ENCODE measurements at places on chromosomes 12 and 14. TPM values are rescaled to one million over a fixed set of nuclear protein-coding genes. Genes with fewer than 3 reads are reported as not detected.
A peak's percentile ranks its signal among the peaks of the same experiment; 100 is the strongest.

DNA sequence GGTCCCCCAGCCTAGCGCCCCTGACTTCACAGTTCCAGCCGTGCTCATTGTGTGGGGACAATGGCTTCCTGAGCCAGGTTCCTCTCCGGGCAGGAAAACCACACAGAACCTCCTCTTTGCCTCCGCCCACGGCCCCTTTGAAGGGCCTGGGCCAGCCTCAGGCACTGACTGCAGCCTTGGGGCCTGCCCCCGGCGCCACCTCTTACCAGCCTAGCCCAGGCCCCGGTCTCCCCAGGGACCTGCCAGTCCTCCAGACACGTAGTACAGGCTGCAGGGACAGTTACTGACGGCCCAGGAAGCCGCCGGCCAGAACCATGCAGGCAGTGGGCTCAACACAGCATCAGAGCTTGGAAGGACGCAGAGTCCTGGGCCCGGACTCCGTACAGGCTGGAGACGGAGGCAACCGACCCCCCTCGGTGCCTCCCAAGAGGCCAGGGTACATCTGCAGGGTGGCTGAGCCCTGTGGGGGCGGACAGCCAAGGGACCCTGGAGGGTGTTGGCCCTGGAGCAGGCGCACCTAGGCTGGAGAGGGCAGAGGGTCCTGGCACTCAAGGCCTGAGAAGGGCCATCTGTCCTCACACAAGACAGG lies 20.9 kb upstream of the NUDT14 start:
- peaks cover 45% of the 10 kb centered on the region for H3K4me1 ChIP-seq
- peaks cover 20% of the 10 kb centered on the region for H3K27me3 ChIP-seq
- peak overlapping the region; percentile 80 for H3K27ac ChIP-seq
- H3K36me3 ChIP-seq: no peaks in the 10 kb centered on the region
- H3K4me3 ChIP-seq: peak overlapping the region; percentile 51

GRCh38 chr12:3092764-3093163 lies 15.6 kb downstream of the TSPAN9 start:
- H3K27me3 ChIP-seq: no peaks in the 10 kb centered on the region
- H3K27ac ChIP-seq: no peak overlapping the region
- no peaks in the 10 kb centered on the region for H3K36me3 ChIP-seq
- H3K4me1 ChIP-seq: no peaks in the 10 kb centered on the region

- H3K27ac ChIP-seq: no peak overlapping the region
- no peaks in the 10 kb centered on the region for H3K4me1 ChIP-seq
- no peaks in the 10 kb centered on the region for H3K27me3 ChIP-seq
- no peaks in the 10 kb centered on the region for H3K36me3 ChIP-seq
- DNase-seq: no peak
Observed at GRCh38 chr14:90808759-90809529, 7.3 kb downstream of the TTC7B start.

DNA sequence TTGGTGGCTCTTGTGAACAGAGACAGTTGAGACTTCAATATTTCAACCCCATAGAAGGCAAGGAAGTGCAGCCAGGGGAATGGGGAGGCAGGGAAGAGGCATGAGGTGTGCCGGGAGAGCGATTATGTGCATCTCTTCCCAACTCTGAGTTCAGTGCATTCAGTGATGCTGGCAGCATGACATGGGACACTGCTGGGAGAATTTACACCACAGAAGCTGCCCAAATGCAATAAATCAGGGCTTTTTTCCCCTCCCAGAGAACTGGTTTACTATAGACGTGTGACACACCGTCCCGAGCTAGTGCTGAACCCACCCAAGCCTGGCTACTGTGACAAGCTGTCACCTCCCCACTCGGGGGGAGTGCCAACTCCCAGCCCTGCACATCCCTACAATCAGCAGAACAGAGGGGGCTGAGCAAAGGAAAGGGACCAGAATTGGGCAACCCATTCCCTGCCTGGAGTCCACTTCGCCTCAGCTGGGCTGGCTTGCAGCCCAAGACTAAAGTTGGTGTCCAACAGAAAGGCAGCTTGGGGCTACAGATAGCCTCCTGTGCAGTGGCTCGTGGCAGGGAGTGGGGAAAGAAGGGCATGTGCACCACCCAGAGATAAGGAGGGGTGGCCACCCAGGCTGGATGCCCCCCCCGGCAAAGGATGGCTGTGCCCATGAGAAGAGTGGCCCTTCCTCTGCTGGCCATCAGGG lies 16.7 kb downstream of the AHSA1 start:
- no peak overlapping the region for H3K27ac ChIP-seq
- no peak for DNase-seq
- no peak overlapping the region for H3K4me3 ChIP-seq
- H3K4me1 ChIP-seq: no peaks in the 10 kb centered on the region

DNA sequence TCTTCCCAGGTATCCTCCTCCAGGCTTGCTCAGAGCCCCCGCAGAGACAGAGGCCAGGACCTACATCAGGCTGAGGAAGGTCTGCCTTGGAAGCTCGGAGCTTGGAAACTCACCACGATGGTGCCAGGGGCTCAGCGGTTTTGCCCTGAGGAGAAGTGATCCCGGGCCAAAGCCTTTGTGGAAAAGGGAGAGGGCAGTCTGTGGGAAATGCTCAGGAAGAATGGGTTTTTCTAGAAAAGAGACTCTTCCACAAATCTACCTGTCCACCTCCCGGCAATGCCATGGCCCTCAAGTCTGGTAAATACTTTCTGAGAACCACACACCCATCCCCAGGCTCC lies 8.0 kb downstream of the KRT2 start:
- peak; percentile 16 for DNase-seq
- peaks cover 62% of the 10 kb centered on the region for H3K4me1 ChIP-seq
- peak overlapping the region; percentile 99 for H3K27ac ChIP-seq
- H3K27me3 ChIP-seq: peaks cover 8% of the 10 kb centered on the region

DNA sequence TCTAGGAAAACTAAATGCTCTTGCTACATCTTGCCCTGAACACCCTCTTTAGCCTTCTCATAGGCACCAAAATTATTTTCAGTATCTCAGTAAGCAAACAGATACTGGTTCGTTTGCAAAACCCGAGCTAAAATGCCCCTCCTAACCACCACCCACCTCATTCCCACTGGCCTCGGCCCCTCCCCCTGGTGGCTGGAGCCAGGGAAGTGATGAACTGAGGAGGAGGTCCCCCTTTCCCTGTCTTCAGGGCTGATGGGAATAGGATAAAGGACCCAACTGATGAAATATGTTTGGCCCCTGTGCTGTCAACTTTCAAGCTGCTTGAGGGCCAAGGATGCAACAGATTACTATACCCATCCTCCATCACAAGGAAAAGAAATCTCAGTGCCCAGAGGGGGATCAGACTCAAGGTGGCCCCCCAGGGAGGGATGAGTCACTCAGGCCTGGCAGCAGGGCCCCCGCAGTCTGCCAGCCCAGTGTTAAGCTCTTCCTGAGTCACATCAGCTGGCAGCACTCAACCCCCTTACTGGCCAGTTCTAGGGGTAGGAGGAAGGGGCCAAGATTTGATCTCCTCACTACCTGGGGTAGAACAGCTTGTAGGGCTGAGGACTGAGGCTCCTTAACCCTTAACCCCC lies 1.7 kb downstream of the ANKRD52 start:
- peaks cover 20% of the 10 kb centered on the region for H3K4me1 ChIP-seq
- no peaks in the 10 kb centered on the region for H3K27me3 ChIP-seq
- DNase-seq: no peak

- H3K27me3 ChIP-seq: no peaks in the 10 kb centered on the region
- peak overlapping the region; percentile 98 for H3K4me3 ChIP-seq
- peak overlapping the region; percentile 95 for H3K27ac ChIP-seq
- peaks cover 41% of the 10 kb centered on the region for H3K4me1 ChIP-seq
Observed at GRCh38 chr12:14959126-14959440, 2.3 kb downstream of the ARHGDIB start.

DNA sequence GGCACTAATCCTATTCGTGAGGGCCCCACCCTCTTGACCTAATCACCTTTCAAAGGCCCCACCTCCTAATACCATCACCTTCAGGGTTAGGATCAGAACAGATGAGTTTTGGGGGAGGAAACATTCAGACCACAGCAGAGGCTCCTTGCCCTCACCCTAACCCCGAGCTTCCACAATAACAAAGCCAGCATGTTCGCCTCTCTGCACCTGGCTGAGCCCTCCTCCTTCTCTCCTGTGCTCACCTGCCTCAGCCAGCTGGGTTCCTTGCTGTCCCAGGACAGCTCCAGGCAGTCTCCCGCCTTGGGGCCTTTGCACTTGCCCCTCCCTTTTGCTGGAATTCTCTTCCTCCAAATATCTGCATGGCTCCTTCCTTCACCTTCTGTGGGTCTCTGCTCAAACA lies 9.7 kb upstream of the RAN start:
- no peaks in the 10 kb centered on the region for H3K4me1 ChIP-seq
- H3K36me3 ChIP-seq: peaks cover 2% of the 10 kb centered on the region
- no peak overlapping the region for H3K4me3 ChIP-seq
- H3K27ac ChIP-seq: no peak overlapping the region

- H3K4me1 ChIP-seq: peaks cover 57% of the 10 kb centered on the region
- H3K27ac ChIP-seq: no peak overlapping the region
- H3K27me3 ChIP-seq: no peaks in the 10 kb centered on the region
- H3K36me3 ChIP-seq: peaks cover 27% of the 10 kb centered on the region
- no peak overlapping the region for H3K4me3 ChIP-seq
- DNase-seq: peak; percentile 84
Observed at GRCh38 chr12:6607751-6608591, 792 bp upstream of the CHD4 start.

GRCh38 chr14:67704484-67705089 lies 2.9 kb downstream of the RDH12 start:
- H3K27me3 ChIP-seq: peaks cover 5% of the 10 kb centered on the region
- H3K4me1 ChIP-seq: peaks cover 3% of the 10 kb centered on the region
- DNase-seq: peak; percentile 53
- no peak overlapping the region for H3K4me3 ChIP-seq
- H3K36me3 ChIP-seq: no peaks in the 10 kb centered on the region
- no peak overlapping the region for H3K27ac ChIP-seq

DNA sequence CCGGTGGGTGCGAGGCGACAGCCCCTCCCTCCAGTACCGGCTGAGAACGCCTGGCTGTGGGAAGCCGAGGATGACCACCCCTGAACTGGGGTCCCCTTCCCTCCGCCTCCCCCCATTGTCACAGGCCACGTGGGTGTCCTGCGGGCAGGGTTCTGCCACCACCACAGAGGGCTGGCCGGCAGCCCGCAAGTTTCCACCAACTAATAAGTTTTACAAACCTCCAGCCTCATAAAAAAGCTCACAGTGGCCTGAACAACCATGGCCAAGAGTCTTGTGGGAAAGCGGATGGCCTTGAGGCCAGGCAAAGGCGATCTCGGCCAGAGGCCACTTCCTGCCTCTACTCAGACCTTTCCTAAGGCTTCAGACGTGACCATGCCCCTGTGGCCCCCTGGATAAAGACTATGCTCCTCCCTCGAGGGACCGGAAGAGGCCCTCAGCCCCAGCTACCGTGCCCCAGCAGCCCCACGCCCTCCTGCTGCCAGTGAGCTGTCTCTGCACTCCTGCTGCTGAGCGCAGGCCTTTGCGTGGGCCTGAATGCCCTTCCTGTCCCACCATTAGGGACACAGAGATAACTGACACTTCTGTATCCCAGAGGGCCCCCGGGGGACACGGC lies 46.1 kb upstream of the DLK1 start:
- DNase-seq: no peak
- H3K4me1 ChIP-seq: no peaks in the 10 kb centered on the region
- H3K36me3 ChIP-seq: no peaks in the 10 kb centered on the region
- no peak overlapping the region for H3K4me3 ChIP-seq
- no peaks in the 10 kb centered on the region for H3K27me3 ChIP-seq
- no peak overlapping the region for H3K27ac ChIP-seq

- no peak overlapping the region for H3K27ac ChIP-seq
- no peak for DNase-seq
- no peak overlapping the region for H3K4me3 ChIP-seq
- no peaks in the 10 kb centered on the region for H3K36me3 ChIP-seq
Observed at GRCh38 chr12:42575717-42576116, 13.8 kb downstream of the PRICKLE1 start.

DNA sequence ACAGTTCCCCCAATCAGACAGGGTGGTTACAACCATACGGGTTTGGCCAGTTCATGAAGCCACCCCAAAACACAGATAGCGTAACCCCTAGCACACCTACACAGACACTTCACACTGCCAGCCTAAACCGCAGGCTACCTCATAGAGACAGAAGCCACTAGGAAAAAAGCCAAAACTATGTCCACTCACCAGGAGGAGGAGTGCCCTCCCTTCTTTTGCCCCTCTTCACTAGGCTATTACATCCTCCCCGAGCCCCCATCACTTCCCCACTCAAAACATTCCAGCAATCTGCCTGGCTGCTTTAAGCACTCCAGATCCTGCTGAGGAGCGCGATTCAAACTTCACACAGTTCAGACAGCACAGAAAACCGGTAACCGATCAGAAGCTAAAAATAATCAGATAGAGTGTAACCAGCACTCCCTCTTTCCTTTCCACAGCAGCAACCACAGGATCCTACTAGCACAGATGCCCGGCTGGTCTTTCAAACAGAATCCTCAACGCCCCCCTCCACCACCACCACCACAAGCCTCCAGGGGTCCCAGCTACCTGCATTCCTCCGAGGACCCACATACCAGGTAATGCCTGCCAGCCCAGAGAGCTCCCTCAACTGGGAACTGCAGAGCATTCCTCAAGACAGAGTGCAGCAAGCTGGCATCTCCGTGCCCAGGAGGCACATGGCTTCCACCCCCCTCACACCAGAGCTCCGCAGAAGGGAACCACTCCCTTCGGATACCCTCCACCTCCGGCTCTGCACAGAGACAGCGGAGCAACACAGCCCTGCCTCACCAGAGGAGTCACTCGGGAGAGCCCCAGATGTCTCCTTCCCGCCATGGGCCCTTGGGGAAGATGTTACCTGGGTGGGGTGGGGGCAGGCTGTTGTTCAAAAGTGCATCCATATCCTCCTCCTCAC lies 1.5 kb downstream of the CHD4 start:
- DNase-seq: peak; percentile 56
- H3K4me1 ChIP-seq: peaks cover 54% of the 10 kb centered on the region

- H3K4me3 ChIP-seq: no peak overlapping the region
- H3K27ac ChIP-seq: no peak overlapping the region
- no peaks in the 10 kb centered on the region for H3K36me3 ChIP-seq
Observed at GRCh38 chr12:3071710-3072109, 5.5 kb upstream of the TSPAN9 start.

- H3K4me3 ChIP-seq: no peak overlapping the region
- H3K4me1 ChIP-seq: peaks cover 4% of the 10 kb centered on the region
- H3K27me3 ChIP-seq: peaks cover 9% of the 10 kb centered on the region
- H3K36me3 ChIP-seq: peaks cover 2% of the 10 kb centered on the region
- H3K27ac ChIP-seq: no peak overlapping the region
Observed at GRCh38 chr14:104383996-104384775, 195.4 kb upstream of the C14orf180 start.

DNA sequence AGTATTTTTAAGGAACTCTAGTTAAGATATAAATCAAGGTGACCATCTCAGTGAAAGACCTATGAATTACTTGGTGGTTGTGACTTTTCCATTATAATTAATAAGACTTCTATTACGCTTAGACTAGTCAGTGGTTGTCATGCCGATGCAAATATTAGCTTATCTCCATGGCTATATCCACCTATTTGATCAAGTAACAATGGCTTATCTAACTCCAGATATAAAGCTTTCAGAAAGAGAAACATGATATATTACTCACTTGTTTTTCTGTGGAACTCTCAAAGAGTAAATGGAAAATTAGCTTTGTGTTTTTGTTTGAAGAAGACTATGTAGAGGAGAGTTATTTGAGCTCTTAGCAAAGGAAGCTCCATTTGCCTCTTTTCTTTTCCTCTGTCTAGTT lies 323.8 kb upstream of the DCN start:
- DNase-seq: no peak
- no peaks in the 10 kb centered on the region for H3K36me3 ChIP-seq
- H3K4me3 ChIP-seq: no peak overlapping the region
- H3K4me1 ChIP-seq: no peaks in the 10 kb centered on the region
- no peak overlapping the region for H3K27ac ChIP-seq

GRCh38 chr14:79992407-79993198 lies 218.7 kb downstream of the DIO2 start:
- no peaks in the 10 kb centered on the region for H3K27me3 ChIP-seq
- no peak overlapping the region for H3K4me3 ChIP-seq
- no peak for DNase-seq
- H3K4me1 ChIP-seq: no peaks in the 10 kb centered on the region
- no peak overlapping the region for H3K27ac ChIP-seq

The ST8SIA1 gene
- 0.29 TPM for total RNA-seq

The NANOG gene
- total RNA-seq: not detected

The TMEM132C gene
- not detected for total RNA-seq

Measured in activated CD8-positive, alpha-beta T cell treated with anti-CD3 and anti-CD28 coated beads, Interleukin-2, amount 10 ng/mL, durations not matched to agents 7 days and 5 days (primary cell).